ENCODE measurements at places on chromosomes 6 and 20.
A peak's percentile ranks its signal among the peaks of the same experiment; 100 is the strongest.

DNA sequence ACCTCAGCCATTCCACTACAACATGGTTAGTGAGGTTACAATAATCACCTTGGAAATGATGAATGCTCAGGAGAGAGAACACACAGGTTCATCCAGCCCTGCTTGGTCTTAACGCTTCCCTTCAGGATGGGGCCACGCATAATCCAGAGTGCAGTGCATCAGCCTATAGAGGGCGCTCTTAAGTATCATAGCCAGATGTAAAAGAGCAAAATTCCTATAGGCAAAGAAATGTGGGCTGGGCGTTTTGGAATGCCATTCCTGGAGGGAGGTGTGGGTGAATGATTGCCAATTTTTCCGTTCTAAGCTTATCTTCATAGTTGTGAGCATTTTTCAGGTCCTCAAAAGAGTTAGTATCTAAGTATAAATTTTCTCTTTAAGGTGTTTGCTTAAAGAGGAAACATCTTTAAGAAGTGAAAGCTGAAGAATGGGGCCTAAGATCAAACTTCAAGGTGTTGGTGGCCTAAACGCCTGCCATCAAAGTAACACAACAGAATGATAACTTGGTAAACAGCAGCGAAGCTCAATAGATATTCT is 1.8 kb downstream of the RIPOR2 start:
- DNase-seq, result peak; percentile 61

- DNase-seq, result no peak
Observed at GRCh38 chr20:47847884-47848485, 62.7 kb upstream of the SULF2 start.

GRCh38 chr6:126072172-126072571 is 85.8 kb downstream of the TRMT11 start:
- DNase-seq, result no peak

- DNase-seq, result no peak
Observed at GRCh38 chr6:29531668-29532067, 27.9 kb downstream of the UBD start.
